ENCODE measurements at places on chromosomes 1 and 21. TPM values are rescaled to one million over a fixed set of nuclear protein-coding genes. Genes with fewer than 3 reads are reported as not detected.

DNA sequence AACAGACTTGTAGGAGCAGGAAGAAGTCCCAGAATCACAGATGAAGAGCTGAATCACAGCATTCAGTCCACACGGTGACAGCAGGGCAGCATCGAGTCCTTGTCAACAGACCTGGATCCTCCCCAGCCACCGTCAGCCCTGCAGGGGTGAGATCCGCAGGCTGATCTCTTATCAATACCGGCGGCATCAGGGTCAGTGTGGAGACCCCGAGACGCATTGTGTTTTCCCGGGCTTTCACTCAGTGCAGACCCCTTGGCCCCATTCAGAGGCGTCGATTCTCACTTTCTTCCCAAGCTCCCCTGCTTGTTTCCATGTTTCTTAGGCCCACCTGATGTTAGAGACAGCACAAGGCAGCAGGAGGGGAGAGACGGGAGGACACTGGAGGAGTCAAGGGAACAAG, 609.6 kb downstream of the PTPRU start:
- no peak for DNase-seq

Gene OR6K3
- polyA plus RNA-seq: not detected

DNA sequence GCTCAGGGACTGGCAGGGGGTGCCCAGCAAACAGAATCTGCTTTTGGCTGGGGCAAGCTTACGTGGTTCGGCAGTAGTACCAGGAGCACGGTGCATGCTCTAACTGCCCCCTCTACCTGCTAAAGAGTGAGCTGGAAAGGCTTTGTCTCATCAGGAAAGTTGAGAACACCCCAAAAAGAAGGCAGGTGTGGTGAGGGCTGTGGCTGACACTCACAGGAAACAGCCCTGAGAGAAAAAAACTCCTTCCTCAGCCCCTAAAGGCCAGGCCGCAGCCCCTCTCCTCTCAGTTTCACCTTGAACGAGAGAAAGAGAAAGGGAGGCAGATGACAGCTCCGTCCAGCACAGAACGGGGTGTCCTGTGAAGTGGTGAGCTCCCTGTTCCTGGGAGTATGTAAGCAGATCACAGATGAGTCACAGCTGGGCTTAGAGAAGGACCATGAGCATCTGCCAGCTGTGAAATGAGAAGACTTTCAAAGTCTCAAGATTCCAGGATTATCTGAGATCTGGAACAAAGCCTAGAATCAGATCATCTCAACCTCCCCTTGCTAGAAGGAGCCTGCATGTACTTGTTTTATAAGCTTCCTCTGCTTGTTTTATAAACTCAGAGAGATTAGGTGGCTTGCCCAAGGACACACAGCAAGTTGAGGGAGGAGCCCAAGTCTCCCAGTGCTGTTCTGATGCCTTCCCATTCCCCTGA, 13.4 kb downstream of the LAPTM5 start:
- DNase-seq: no peak

DNA sequence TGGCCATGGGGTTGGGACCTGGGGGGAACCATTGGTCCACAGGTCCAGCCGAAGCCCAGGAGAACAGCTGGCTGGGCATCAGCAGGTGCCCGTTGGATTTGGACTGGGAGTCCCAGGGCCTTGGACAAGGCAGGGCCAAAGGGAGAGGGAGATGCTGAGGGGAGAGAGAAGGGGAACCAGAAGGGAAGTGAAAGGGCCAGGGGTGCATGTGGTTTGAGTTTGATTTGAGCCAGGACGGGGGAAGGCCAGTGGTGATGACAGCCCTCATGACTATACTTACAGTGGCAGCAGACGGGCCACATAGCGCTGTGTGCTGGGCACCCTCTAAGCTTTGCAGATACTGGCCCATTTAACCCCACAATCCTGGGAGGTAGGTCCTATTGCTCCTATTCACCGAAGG, 18.8 kb downstream of the AGRN start:
- DNase-seq: no peak

DNA sequence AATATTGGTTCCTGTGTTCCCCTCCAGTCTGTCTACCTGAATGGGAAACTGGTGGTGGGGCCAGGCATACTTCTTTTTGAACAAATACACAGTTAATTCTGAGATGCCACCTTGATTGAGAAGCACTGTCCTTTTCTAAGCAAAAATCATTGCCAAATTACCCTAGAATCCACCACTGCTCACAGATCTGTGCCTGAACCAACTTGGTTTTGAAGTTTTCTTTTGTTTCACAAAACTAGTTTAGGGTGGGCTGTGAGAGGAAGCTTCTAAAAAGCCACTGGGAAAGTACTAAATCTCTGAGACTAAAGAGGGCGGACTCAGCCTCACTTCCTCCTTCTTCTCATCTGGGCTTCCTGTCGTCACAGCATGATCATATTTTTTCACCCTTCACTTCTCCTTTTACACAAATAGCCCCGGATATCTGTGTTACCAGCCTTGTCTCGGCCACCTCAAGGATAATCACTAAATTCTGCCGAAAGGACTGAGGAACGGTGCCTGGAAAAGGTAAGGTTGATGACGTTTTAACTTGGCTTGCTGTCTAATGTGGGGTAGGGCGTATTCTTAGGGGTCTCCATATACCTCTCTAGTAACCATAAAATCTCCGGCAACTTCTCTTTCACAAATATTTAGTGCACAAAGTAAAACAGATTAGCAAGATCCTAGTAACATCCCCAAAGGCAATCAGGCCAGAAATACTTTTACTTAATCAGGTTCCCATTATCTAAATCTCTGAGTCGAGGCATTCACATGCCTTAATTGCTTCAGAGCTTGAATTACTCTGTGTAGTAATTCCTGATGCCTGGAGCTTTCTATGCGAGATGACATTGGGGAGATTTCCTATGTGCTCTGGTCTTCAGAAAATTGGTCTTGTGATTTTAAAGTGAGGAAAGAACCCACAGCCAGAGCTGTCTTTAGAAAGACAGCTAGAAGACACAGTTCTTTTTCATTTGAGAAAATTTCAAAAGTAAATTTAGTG, at the start of gene CD53:
Gene CD53 (plus strand): TSS at position 404 of the 976 bp plus-strand sequence. CDS start 18,261 bp downstream, outside the sequence.
- peak; percentile 25 for DNase-seq

DNA sequence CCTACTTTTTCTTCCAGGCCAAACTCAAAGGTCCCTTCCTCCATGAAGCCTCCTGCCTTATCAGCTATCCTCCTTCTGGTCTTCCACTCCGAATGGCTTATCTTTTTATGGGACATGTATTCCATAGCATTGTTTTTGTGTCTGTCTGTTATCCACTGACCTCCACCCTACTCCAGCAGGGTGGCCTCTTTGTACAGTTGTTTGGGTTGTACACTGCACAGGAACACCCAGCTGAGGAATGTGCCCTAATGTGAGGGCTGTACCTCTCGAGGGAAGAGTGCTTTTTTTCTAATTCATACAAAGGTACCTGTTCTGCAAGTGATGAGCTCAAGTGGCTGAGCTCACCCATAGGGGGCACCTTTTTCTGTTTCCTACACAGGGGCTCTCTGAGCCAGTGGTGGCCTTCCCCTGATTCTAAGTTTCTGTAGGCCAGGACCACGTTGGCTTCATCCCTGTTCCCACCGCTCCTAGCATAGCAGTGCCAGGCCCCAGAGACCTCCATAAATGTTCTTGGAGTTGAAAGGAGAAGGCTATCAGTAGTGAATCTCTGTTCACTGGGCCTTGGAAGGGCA, 108.2 kb downstream of the FOXD2 start:
- no peak for DNase-seq

DNA sequence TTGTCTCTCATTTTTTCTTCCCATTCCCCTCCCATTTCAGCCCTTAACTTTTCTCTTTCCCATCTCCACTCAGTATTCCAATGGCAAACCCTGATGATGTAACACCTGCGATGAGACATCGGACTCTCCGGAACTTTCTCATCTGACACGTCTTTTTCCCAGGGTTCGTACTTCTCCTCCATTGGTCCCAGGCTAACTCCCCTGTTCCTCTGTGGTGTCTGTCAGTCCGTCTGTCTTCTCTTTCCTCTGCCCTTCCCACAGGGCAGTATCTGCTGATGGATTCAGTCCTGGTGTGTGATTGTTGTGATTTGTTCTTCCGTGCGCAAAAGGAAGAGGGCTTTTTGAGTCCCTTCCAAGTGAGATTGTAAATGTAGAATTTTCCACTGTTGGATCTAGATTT, 27.7 kb downstream of the VANGL2 start:
- DNase-seq: no peak

Gene CELA3B
- polyA plus RNA-seq: not detected

DNA sequence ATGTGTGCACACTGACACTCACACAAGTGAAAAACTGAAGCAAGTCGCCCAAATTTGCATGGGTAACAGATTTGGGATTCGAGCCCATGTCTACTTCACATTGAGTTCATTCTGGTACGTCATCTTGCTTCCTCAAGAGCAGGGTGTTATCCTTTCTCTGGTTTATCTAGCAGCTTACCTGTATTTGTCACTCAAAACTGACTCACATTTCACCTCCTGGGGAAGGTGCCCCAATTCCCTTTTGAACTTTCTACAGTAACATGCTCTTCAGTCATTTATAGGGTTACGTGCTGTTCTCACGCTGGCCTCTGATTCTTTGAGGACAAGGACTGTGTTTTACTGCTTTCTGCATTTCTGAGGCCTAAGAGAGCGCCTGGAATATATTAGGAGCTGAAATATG, 162.8 kb downstream of the PDE4B start:
- DNase-seq: no peak
